ENCODE measurements at places on chromosomes 1 and 21. TPM values are rescaled to one million over a fixed set of nuclear protein-coding genes. Genes with fewer than 3 reads are reported as not detected.

LCE3D gene
- polyA plus RNA-seq, result not detected

TMEM222 gene
- 54.1 TPM for polyA plus RNA-seq

- H3K4me3 ChIP-seq, result no peak overlapping the region
- H3K27me3 ChIP-seq, result no peaks in the 10 kb centered on the region
- peaks cover 18% of the 10 kb centered on the region for H3K36me3 ChIP-seq
- DNase-seq, result no peak
- peaks cover 28% of the 10 kb centered on the region for H3K4me1 ChIP-seq
Measured at GRCh38 chr21:45461369-45461750, 56.4 kb downstream of the COL18A1 start.

DNA sequence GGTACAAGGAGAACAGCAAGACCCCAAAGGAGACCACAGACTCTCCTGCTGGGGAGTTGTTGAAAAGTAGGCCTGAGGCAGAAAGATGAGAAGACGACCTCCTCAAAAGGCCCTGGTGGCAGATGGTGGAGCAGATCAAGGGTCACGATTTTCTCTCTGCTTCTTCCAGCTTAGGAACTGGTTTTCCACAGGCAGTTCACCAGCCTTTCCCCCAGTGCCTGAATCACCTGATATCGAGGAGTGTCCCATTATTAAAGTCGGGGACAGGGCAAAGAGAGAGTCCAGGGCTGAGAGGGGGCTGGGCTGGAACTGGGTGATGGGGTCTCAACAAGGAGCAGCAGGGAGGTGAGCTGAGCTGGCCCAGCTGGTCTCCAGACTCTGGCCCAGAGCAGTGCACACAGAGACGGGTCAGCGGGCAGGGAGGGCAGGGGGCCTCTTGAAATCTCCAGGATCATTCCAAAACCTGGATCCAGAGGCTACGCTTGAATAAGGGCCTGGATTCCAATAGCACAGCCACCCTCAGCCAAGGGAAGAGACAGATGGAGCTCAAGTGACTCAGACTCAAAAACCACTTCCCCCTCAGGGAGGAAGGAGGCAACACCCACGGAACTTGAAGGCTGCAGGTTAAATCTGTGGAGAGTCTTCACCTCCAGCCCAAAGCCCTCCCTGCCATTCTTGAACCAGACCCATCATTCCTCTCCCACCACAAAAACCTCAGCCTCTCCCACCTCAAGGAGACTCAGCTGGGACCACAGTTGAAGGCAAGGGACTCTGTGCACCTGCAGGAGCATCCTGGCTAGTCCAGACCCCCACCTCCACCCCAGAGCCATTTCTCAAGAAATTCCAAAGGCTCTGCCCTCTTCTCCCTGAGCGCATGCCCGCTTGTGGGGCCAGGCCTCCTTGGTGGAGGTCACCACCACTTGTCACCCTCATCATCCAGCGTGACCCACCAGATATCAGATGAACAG lies at the start of gene S100A5:
Gene S100A5, minus strand, starts transcription at position 541 of the 968 bp plus-strand sequence. CDS start 743 bp downstream, outside the sequence.
- no peak within 1 kb of the TSS for H3K4me3 ChIP-seq
- H3K27ac ChIP-seq, result no peak within 1 kb of the TSS
- no peaks in the 10 kb centered on the region for H3K36me3 ChIP-seq
- peaks cover 33% of the 10 kb centered on the region for H3K4me1 ChIP-seq

GRCh38 chr1:70220015-70220414 lies 1.2 kb upstream of the SRSF11 start:
- no peak for DNase-seq
- H3K4me1 ChIP-seq, result 0 out of 2 replicates have a peak, but pooled peaks cover 2% of the 10 kb centered on the region
- no peak overlapping the region for H3K4me3 ChIP-seq

DNA sequence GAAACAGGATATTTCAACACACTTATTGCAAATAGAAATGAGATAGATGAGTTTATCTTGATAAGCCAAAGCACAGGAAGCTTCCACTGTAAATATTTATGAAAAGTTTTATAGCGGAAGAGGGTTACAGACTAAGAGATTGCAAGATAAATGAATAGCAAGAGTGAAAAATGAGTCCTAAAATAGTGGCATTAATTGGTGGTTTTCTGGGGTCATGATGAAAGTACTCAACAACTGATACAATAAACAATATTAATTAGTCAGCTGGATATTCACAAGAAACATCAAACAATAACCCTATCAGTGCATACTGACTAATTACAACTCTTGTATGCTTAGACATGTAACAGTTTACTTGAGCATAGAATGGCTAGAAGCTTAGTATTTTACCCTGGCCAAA lies 154.8 kb upstream of the CHODL start:
- H3K27me3 ChIP-seq, result no peaks in the 10 kb centered on the region
- H3K4me3 ChIP-seq, result no peak overlapping the region
- H3K4me1 ChIP-seq, result no peaks in the 10 kb centered on the region
- no peak for DNase-seq

- peak overlapping the region; percentile 13 for H3K27ac ChIP-seq
- no peak for DNase-seq
- no peaks in the 10 kb centered on the region for H3K36me3 ChIP-seq
- H3K4me1 ChIP-seq, result peaks cover 39% of the 10 kb centered on the region
Measured at GRCh38 chr1:53737648-53738204, 1.2 kb downstream of the GLIS1 start.

- H3K27me3 ChIP-seq, result no peaks in the 10 kb centered on the region
- no peak overlapping the region for H3K27ac ChIP-seq
- DNase-seq, result no peak
- H3K4me1 ChIP-seq, result no peaks in the 10 kb centered on the region
- no peaks in the 10 kb centered on the region for H3K36me3 ChIP-seq
- H3K4me3 ChIP-seq, result no peak overlapping the region
Measured at GRCh38 chr1:182359645-182360044, 31.9 kb downstream of the GLUL start.

- no peaks in the 10 kb centered on the region for H3K36me3 ChIP-seq
- H3K4me1 ChIP-seq, result peaks cover 5% of the 10 kb centered on the region
- no peak overlapping the region for H3K27ac ChIP-seq
- H3K4me3 ChIP-seq, result no peak overlapping the region
Measured at GRCh38 chr1:111221633-111222291, 5.8 kb upstream of the CHI3L2 start.

ATP1A4 gene
- not detected for polyA plus RNA-seq

GRCh38 chr1:78070758-78071157 lies 25.0 kb downstream of the GIPC2 start:
- H3K27ac ChIP-seq, result no peak overlapping the region
- H3K4me1 ChIP-seq, result peaks cover 1% of the 10 kb centered on the region
- H3K27me3 ChIP-seq, result no peaks in the 10 kb centered on the region
- DNase-seq, result peak; percentile 94
- H3K36me3 ChIP-seq, result no peaks in the 10 kb centered on the region
- no peak overlapping the region for H3K4me3 ChIP-seq

VTCN1 gene
- polyA plus RNA-seq, result not detected

DNA sequence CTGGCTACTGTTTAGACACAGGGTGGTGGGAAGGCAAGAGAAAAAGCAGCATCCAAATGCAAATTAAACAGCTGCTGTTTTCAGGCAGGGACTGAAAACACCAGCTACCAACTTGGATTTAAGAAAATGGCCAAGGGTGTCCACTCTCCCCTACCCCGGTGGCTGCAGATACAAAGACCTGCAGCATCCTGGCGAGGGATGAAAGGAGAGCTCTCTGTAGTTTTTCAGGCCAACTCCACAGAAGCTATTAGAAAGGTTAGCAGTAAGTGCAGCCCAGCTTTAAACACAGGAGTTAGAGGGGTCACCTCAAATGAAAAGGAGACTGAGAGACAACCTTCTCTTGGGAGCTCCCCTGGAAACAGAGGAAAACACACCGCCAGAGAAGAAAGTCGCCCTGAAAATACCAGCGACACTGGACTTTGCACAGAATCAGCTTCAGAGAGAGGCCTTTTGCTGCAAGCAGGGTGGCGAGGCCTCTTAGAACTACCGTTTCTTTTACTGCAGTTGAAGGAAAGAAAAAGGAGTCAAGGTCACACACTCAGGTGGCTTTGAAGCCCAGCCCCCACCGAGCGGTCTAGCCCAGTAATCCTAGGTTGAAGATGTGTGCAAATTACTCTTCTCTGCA lies 74.4 kb upstream of the TIAM1 start:
- no peaks in the 10 kb centered on the region for H3K27me3 ChIP-seq
- H3K27ac ChIP-seq, result no peak overlapping the region
- H3K36me3 ChIP-seq, result no peaks in the 10 kb centered on the region
- DNase-seq, result no peak

DNA sequence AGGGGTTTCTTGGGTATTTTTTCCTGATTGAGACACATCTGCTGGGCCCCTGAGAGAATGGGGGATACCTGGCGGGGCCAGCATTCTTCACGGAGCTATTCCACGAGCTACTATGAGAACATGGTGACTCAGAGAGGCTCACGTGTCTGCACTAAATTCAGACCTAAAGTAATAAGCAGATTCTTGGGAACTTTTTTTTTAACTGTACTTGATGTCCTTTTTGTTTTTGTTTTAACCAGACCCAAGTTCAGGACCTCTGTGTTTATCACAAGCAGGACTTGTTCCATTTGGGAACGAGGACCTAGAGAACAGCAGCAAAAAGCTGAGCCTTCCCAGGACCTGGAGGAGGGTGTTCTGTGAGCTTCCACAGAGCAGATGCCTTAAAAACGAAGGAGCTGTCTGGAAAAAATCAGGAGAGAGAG lies 44.0 kb downstream of the EVA1C start:
- H3K4me1 ChIP-seq, result peaks cover 22% of the 10 kb centered on the region
- peak; percentile 84 for DNase-seq
- H3K27ac ChIP-seq, result peak overlapping the region; percentile 68
- no peaks in the 10 kb centered on the region for H3K27me3 ChIP-seq

NFASC gene
- polyA plus RNA-seq, result 0.79 TPM

- H3K27ac ChIP-seq, result peak overlapping the region; percentile 95
- DNase-seq, result peak; percentile 73
- H3K27me3 ChIP-seq, result no peaks in the 10 kb centered on the region
- peak overlapping the region; percentile 55 for H3K4me3 ChIP-seq
- no peaks in the 10 kb centered on the region for H3K36me3 ChIP-seq
Measured at GRCh38 chr1:225653463-225654276, 747 bp upstream of the ENAH start.

- no peaks in the 10 kb centered on the region for H3K4me1 ChIP-seq
- H3K27me3 ChIP-seq, result no peaks in the 10 kb centered on the region
- no peaks in the 10 kb centered on the region for H3K36me3 ChIP-seq
- H3K27ac ChIP-seq, result no peak overlapping the region
- DNase-seq, result peak; percentile 67
- no peak overlapping the region for H3K4me3 ChIP-seq
Measured at GRCh38 chr1:211386921-211387320, 60.3 kb downstream of the TRAF5 start.

CCDC185 gene
- not detected for polyA plus RNA-seq

- H3K4me3 ChIP-seq, result no peak overlapping the region
- H3K36me3 ChIP-seq, result no peaks in the 10 kb centered on the region
- DNase-seq, result no peak
- H3K27me3 ChIP-seq, result peaks cover 37% of the 10 kb centered on the region
- no peak overlapping the region for H3K27ac ChIP-seq
Measured at GRCh38 chr21:36510911-36511310, 31.0 kb upstream of the CLDN14 start.

RPTN gene
- not detected for polyA plus RNA-seq

DNA sequence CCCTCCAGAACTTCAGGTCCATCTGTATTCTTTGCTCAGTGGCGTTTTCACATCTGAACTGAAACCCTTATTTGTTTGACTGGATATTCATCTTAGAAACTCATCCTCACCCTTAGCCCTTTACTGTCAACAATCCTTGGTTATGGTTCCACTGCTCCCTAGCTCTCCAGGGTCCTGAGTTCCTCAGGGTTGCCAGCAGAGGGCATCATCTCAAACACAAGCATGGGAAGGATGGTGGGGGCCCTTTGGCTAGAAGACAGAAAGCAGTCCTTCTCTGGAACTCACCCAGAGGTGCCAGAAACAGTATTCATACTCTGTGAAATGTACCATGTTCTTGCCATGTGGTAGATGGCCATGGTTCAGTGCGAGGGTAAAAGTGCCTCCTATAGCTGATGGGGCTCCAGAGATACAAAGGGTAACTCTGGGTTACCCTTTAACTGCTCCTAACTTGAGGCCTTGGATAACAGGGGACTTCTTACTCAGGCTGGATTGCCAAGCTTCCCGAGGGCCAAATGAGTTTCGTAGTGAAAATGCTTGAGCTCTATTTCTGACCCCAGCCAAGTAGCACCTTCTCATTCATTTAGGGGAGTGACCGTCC lies 11.3 kb downstream of the NCSTN start:
- no peak overlapping the region for H3K4me3 ChIP-seq
- H3K36me3 ChIP-seq, result peaks cover 68% of the 10 kb centered on the region
- DNase-seq, result peak; percentile 18
- no peak overlapping the region for H3K27ac ChIP-seq
- no peaks in the 10 kb centered on the region for H3K27me3 ChIP-seq

DNA sequence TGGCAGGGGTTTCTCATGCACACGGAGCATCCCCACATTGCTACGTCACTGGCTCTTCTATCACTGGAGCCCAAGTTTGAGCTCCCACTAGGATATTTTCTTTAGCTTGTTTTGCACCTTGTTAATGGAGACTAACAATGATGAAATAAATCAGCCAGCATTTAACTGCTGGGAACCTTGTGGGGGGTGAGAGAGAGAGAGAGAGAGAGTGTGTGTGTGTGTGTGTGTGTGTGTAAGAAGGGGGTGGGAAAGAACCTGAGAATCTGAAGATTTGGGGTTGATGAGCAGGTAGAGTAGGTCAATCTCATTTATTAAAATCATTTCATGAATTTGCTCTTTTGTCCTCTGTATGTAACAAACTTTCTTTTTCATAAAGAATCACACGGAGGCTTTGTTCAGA lies 624 bp downstream of the C8B start:
- H3K27me3 ChIP-seq, result no peaks in the 10 kb centered on the region
- no peak for DNase-seq
- H3K27ac ChIP-seq, result no peak overlapping the region
- no peak overlapping the region for H3K4me3 ChIP-seq
- H3K36me3 ChIP-seq, result no peaks in the 10 kb centered on the region

DNA sequence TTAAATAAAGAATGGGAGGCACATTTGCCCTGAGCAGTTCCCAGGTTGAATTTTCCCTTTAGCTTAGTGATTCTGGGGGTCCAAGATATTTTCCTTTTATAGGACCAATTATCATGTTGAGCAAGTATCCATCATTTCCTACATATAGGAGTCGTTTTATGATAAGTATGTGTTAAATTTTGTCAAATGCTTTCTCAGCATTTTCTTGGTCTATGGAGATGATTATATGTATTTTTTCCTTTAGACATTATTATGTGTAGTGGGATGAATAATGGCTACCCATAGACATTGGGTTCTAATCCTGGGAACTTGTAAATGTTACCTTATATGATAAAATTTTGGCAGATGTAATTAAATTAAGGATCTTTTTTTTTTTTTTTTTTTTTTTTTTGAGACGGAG lies 128.7 kb downstream of the LMO4 start:
- DNase-seq, result no peak
- no peaks in the 10 kb centered on the region for H3K36me3 ChIP-seq
- H3K27me3 ChIP-seq, result no peaks in the 10 kb centered on the region
- no peak overlapping the region for H3K27ac ChIP-seq
- H3K4me3 ChIP-seq, result no peak overlapping the region

MRPL9 gene
- polyA plus RNA-seq, result 87.5 TPM

GRCh38 chr1:82775406-82776000 lies 974.8 kb downstream of the ADGRL2 start:
- no peak overlapping the region for H3K4me3 ChIP-seq
- no peak for DNase-seq
- H3K36me3 ChIP-seq, result no peaks in the 10 kb centered on the region
- no peaks in the 10 kb centered on the region for H3K27me3 ChIP-seq
- no peak overlapping the region for H3K27ac ChIP-seq

GRCh38 chr1:243482141-243483022 lies 226.5 kb downstream of the SDCCAG8 start:
- H3K4me3 ChIP-seq, result no peak overlapping the region
- H3K4me1 ChIP-seq, result peaks cover 2% of the 10 kb centered on the region
- H3K27me3 ChIP-seq, result no peaks in the 10 kb centered on the region
- H3K36me3 ChIP-seq, result no peaks in the 10 kb centered on the region

- H3K4me1 ChIP-seq, result no peaks in the 10 kb centered on the region
- H3K27me3 ChIP-seq, result no peaks in the 10 kb centered on the region
- no peaks in the 10 kb centered on the region for H3K36me3 ChIP-seq
- no peak overlapping the region for H3K4me3 ChIP-seq
- no peak overlapping the region for H3K27ac ChIP-seq
Measured at GRCh38 chr1:49864581-49864980, 159.2 kb downstream of the AGBL4 start.
